Hematopoietic multipotent progenitor cell treated with erythropoietin and hydrocortisone succinate and interleukin-3 and kit ligand, for 17 days (in vitro differentiated cells): ENCODE measurements at places on chromosomes 3 and 15.

DNA sequence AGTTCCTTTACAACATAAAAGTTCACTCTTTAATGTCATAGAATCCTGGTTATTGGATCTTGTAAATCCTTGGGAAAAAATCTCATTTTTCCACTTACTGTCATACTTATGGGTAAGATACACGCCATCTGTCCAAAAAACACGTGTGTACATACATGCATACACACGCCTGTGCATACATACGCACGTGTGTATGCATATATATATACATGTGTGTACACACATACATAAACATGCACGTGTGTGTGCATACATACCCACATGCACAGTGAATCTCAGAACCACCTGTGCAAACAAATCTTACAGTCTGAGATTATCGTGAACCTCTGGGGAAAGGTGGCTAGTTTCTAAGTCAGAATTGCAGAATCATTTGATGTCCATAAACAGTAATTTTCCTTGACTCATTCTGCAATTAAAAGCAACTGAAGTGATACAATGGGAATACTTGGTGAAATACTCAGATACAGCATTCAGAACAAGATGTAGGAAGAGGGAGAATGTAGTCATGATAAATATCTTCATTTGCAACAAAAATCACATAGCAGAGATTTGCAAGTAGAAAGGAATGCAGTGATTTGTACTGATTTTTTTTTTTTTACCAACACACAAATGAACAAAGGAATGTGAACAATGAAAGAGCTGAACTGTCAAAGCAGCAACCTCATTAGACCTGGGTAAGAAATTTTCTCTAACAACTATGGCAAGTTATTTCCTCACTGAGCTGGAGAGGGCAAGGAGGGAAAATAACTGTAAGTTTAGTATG is 160.6 kb upstream of the POU1F1 start:
- no peak for DNase-seq

DNA sequence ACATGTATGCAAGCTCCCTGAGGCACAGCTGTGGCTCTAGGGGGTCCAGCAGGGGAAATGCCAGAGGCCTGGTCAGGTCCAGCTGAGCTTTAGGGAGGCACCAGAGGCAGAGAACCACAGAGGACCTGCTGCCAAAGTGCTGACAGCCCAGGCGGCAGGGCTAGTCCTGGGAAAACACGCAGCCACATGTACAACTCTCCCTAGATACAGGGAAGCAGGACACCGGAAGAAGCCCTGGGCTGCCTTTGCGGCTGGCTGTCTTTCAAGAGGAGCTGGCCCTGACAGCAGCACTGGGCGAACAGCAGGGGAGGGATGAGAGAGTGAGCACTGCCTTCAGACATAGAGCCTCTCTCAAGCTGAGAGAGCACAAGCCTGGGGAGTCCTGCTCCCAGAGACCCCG is 40.7 kb downstream of the RFT1 start:
- DNase-seq, result no peak

DNA sequence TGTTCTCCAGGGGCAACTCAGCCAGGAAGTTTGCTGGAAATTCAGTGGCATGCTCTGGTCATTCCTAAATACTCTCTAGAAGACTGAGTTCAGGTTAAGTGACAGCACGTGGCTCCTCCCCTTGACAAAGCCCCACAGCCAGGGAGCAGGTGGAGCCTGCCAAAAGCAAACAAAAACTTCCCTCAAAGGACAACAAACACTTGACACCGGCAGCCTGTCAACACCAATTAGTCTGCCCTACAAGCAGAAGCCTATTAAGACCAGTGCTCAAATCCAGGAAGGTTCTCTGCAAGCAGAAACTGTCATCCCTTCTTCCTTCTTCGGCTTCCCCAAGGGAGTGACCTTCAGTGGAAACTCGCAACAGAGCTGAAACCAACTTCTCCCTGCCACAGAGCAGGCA is 5.0 kb downstream of the MEX3B start:
- DNase-seq, result no peak

DNA sequence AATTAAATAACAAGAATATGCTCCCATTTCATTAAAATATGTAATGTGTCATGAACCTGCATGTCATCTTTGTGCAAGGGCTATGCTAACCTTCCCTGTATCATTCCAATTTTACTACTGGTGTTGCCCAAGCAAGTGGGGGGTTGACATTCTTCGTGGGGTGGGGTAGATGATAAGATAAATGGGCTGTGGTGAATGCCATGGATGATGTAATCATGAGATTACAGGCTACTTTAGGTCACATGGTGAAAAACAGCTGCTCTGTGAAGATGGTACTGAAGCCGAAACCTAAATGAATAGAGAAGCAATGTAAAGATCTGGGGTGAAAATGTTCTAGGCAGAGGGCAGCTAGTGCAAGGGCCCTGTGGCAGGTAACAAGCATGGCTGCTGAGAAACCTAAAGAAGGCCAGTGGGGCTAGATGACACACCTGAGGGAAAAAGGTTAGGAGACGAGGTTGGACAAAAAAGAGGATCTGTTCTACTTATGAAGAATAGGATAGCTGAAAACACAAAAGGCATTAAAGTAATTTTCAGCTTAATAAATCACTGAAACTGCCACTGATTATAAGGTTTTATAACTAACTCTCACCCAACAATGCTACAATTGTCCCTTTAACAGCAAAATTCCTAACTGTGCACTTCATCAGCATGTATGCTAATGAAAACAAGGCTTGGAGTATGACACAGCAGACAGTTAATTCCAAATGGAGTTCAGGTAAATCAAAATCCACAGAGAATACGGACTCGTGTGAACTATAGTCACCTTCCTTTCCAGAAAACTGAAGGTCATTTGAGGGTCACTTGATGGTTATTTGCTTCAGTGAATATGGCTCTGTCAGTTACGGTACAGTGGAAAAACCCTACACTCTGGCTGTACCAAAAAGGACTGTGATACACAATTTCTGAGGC is 35.0 kb downstream of the MTMR10 start:
- DNase-seq, result no peak

DNA sequence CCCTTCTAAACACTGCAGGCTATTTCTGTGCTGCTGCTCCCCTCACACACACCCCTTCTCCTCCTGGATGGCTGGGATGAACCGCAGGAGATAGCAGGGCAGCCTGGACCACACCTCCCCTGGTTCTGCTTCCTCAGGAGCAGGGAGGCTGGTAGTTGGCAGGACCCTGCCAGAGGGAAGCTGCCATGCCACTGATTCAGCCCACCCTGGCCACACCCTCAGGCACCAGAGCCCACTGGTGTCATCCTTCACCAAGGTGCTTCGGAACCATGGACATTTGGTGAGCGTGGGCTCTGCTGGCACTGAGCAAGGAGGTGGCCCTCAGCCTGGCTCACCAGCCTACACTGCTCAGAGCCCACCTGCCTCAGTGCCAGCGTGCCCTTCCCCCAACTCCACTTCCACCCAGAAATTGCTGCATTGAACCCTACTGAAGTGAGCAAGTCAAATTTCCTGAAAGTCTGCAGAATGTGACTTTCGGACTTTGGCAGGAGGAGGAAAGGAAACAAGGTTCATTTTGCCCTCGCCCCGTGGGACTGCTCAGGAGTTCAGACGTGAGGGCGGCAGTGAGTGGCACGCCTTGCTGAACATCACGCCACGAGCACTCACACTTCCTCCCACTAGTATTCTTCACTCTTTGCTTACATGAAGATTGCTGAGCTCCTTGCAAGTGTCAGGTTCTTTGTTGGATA is 26.3 kb downstream of the BMF start:
- DNase-seq, result no peak

DNA sequence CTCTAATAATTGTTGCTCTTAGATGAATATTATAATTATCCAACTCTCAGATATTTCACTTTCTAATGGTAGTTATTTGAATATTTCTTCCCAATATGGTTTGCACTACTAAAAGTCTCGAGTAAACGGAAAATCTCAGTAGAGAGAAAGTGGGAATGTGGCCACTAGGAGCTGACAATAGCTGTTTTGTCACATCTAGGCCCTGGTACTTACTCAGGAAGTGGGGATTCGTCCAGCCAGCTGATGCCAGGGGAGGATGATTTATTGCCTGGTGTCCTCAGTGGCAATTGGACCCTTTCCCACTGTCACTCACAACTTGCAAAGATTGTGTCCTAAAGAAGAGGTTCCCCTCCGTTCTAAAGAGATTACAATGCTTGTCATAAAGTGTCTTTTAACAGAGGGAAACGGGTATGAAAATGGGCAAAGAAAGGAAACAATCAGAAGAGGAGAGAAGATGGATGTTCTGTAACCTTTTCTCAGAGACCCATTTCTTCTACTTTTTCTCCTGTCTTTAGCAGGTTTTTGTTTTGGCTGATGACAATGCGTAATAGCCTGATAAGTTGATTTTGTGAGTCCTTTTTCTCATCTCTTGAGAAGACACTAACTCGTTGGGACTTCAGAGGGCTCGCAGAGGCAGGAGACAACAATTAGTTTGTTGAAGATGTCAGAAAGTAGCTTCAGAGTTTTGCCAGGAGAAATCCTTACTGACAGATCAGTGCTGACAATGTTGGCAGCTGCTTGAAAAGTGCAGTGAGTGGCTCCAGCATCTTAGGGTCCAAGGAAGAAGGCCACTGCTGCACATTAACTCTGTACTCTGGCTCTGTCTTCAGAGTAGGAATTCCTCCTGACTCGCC is 320.6 kb downstream of the MECOM start:
- DNase-seq, result no peak

DNA sequence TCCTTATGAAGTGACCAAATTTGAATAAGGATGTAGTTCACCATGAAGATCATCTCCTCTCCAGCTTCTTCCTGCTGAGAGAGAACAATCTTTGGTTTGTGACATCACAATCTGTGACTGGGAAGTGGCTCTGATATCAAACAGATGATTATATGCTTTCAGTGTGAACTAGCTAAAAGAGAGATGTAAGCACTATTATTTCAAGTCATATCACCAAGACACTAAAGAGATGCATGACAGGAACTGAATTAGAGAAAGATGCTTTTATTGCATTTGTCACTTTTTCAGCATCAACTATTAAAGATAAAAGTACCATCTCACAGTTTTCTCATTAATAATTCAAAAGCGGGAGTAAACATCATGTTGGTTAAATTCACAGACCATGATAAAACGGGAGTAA is 3.5 kb downstream of the CHRM5 start:
- DNase-seq, result no peak

DNA sequence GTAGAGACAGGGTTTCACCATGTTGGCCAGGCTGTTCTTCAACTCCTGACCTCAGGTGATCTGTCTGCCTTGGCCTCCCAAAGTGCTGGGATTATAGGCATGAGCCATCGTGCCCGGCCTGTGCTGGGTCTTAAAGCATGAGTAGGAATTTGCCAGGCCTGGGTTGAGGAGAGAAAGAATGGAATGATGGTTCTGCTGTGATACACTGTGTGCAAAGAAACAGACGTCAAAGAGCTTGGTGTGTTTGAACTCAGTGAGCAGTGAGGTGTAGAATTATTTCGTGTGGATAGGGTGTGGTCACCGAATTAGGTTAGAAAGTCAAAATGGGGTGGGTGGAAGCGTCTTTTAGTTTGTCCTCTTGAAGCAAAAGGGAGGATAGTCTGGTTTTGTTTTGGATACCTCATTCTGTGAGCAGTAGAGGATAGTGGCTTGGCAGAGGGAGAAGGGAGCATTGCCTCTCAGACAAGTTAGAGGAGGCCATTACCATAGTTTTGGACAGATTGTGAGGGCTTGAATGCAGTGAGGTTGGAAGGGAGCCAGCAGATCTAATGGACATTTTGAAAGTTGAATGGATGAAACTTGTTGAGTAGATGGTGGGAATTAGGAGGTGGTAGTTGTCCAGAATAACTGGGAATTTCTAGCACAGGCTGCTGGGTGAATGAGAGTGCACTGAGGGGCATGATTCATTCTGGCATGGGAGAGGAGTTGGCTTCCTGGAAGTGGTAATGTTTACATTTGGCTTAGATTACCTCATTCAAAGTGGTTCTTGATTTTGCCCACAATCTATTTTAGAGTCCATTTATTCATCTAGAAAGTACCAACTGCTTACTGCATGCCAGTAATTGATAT is 27.2 kb downstream of the AKAP13 start:
- DNase-seq, result no peak

GRCh38 chr3:8891774-8892173 is 71.5 kb downstream of the RAD18 start:
- DNase-seq, result no peak
